CD8-positive, alpha-beta memory T cell (primary cell): ENCODE measurements at places on chromosomes 1 and 21.

- DNase-seq = no peak
Observed at GRCh38 chr1:23796466-23797271, 3.9 kb downstream of the GALE start.

- DNase-seq = no peak
Observed at GRCh38 chr1:230079199-230080024, 12.4 kb downstream of the GALNT2 start.

- DNase-seq = no peak
Observed at GRCh38 chr1:219798283-219799030, 129.9 kb downstream of the SLC30A10 start.

DNA sequence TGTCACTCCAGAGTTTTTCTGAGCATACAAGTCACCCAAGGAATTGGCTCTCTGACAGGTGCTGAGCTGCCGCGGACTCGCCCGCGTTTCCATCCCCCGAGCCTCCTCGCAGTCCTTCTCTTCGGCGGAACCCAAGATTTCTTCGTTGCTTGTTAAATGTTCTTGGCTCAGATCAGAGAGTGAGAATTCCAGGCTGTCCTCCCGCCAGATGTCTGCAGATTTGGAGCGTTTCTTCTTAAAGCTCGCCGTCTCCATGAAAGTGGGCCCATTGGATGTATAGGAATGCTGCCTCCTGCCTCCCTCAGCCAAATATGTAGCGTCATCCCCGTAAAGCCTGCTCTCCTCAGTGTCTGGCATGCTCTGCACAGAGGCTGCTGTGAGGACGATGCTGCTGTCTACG, 77.8 kb downstream of the TIAM1 start:
- DNase-seq = no peak
